ENCODE measurements at places on chromosomes 1 and 21.

DNA sequence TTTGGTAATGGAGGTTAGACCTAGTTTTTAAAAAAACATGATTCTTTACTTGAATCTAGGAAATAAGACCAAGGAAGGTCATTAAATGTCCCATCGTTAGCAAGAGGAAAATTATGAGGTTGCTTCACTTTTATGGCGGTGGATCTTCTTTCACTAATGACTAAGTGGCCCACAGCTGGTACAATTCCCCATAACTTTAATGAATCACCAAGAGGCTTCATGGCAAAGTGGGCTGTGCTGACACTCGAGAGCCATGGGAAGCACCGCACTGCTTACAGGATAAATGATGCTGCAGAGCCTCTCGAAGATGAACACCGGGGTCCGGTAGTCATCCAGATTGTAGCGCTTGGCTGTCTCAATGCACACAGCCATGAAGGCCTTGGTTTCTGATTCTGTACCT lies 108.8 kb downstream of the UBR4 start:
- no peak for DNase-seq

DNA sequence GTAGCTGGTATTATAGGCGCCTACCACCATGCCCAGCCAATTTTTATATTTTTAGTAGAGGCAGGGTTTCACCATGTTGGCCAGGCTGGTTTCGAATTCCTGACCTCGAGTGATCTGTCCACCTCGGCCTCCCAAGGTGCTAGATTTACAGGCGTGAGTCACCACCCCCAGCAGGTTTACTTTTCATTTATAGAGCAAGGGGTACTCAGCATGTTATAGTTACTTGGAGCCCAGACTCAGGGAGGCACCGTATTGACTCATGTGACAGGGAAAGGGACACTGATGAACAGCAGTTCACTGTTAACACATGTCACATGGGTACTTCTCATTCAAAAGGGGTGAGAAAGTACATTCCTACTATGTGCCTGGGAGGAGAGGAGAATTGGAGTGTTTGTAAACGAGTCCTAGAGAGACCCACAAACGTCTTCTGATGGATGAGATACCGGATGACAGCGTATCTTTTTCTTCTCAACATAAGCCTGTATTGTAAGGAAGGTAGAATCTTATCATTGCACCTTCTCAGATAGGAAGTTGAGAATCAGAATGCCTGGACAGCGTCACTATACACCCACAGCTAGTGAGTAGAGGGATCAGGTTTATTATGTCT lies 510.0 kb downstream of the USP25 start:
- DNase-seq, result no peak

DNA sequence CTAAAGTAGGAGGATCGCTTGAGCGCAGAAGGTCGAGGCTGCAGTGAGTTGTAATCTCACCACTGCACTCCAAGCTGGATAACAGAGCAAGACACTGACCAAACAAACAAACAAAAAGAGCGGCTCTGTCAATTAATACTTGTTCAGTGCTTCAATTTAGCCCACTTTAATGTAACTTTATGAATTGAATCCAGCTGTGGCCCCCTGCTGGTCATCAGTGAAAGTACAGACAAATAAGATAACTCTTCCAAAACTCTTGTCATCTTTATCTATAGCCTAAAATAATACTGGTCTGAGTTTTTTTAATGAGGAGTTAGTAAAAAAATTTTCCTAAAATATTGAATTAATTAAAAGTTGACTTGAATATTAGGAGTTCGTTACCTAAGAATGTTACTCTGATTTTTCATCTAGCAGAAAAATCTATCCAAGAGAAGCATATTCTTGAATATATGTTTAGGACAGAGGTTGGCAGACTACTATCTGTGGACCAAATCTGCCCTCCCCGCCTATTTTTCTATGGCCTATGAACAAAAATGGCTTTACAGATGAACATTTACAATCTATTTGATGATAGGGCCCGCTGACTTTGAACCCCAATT lies 26.1 kb downstream of the ATP5PF start:
- DNase-seq, result no peak

- no peak for DNase-seq
Observed at GRCh38 chr1:5901150-5901549, 91.1 kb downstream of the NPHP4 start.

DNA sequence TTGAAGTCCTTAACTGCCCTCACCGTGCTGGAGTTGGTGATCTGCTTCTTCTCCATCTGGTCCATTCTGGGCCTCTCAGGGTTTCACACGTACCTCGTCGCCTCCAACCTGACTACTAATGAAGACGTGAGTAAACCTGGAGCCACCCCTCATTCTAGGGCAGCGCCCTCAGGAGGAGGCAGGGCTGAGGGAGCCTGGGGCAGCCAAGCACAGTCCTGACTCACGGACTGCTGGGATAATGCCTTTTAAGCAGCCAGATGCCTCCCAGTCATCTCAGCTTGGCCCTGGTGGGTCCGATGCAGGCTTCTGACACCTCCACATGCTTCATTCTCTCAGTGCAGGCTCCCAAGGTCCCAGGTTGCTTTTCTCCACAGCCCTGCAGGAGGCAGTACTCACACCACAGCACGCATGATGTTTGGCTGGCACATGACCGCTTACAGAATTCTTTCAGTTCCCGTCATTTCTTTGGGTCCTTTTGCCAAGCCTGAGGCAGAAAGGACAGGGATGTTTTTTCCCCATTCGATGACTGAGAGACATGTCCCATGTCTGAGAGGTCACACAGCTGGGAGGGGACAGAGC lies 11.8 kb upstream of the SFN start:
- DNase-seq, result no peak

DNA sequence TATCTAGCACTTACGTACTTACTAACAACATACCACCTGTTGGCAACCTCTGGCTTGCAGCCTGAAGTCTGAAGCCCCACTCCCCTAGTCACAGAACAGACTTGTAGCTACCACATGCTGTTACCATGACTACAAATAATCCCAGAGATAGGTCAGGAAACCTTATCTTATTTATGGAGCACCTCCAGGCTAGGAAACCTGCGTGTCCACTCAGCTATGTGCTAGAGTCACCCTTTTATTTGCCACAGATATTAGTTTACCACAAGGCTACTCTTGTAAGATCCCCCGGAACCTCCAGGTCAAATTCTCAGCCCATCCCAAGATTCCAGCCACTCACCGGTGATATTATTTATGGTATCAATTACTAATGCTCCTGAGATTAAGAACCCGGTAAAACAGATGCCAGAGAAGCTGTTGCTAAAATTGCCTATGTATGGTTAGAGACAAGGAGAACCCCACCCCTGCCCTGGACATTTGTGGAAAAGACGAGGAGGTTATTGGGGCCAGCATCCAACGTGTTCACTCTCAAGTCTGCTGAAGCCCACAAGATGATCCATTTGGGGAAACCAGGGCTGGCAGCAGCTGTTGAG lies 116.5 kb downstream of the TBX15 start:
- DNase-seq, result no peak

GRCh38 chr1:199550199-199551065 lies 477.1 kb upstream of the NR5A2 start:
- no peak for DNase-seq

DNA sequence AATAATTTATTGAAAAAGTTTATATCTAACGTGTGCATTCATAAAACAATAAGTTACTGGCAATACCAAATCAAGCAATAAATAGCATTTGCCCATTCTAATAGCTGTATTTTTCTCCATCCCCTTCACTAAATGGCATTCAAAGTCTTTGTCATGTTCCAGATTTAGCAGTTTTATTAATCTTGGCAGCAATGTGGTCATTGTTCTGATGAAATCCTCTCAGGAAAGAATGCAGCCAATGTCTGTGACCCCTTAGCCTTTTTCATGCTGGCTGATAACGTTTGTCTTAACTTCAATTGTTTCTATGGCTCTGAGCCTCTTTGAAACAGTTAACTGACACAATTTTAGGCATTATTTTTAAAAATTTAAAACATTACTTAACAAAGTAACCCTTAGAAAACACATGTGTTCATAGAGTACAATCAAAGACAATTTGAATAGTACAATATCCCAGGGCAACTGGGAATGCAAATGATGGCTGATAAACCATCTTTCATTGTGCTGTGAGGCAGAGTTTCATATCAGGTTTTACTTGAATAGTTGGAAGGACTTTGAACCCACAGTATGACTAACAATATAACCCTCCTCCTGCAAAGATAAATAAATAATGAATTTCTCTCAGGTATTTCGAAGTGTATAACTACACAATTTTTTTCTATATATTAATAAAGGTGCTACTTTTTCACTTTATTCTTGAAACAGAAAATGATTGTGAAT lies 217.5 kb downstream of the LRRIQ3 start:
- no peak for DNase-seq

GRCh38 chr1:167157114-167157513 lies 63.2 kb downstream of the STYXL2 start:
- DNase-seq, result no peak

- DNase-seq, result no peak
Observed at GRCh38 chr1:27615346-27616192, 11.6 kb upstream of the AHDC1 start.

DNA sequence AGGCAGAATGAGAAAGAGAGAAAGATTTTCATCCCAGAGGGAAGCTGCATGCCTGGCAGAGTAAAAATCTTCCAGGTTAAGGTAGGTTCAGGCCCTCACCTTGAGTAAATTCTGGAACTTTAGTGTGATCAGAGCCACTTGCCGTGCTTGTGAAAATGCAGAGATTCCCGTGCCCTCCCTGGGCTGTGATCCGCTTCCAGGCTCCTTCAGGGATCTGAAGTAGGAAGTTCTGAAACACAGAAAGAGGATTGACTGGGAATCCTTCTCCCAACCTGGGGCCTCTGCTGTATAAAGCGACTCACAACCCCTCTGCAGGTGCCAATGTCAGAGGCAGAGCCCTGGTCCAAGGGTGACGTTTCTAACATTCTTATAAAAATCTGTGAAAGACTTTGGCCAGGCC lies 26.6 kb downstream of the NUAK2 start:
- DNase-seq, result no peak

DNA sequence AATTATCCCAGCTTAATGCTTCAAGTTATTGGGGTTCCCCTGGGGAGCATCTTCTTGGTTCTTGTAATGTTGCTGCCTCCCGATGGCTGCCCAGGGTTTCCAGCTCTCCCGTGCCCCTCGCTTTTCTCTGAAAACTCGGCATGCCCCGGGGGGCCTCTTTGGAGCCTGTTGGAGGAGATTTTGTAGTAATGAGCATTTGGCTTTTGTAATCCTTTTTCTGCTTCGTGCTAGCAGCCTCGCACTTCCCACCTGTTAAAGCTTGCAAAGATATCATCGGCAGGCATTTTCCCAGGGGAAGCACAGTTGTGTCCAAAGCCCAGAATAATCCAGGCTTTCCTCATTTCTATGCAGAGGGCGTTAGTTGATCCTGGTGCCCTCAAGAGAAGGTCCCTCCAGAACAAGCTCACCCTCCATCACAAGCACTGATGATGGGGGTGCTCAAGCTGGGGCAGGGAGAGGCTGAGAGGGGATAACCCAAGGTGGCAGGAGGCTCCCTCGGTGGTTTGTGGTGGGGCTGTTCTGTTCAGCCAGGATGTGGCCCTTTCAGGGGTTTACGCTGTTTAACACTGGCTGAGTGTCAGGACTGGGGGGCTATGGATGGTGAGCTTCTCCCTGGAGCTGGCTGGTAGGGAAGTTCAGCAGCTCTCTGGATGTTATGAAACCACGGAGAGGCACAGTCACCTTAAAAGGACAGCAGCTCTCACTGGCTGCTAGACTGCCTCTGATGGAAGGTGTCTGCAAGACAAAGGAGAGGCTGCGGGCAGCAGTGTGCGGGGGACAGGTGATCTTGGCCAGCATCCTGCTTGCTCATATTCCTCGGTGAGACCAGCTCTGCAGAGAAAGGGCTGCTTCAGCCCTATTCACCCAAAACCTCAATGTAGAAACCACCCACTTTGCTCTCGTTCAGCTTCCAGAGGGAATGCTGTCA lies 477.1 kb upstream of the VAMP3 start:
- DNase-seq, result no peak

GRCh38 chr1:13824626-13825025 lies 124.6 kb downstream of the PRDM2 start:
- no peak for DNase-seq

- no peak for DNase-seq
Observed at GRCh38 chr1:16292739-16293138, 55.8 kb upstream of the CPLANE2 start.

DNA sequence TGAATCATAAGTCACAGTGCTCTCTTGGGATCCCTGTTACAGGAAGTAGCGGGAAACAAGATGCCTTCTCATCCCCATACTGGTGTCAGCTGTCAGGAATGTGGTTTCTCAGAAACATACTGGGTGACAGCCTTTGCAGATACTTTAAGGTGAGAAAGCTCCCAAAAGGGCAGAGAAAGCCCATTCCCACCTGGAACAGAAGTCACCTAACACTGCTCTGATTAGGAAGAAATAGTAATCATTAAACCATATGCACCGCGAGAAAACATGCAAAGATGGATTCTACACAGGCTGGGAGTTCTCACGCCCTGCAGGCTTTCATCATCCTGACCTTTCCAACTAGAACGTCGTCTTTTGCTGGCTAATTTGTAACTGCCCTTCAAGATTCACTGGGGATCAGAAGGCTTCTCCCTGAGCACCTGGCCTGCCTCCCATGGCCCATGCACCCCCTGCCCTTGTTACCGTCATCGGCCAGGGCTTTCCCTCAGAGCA lies 46.2 kb upstream of the SLC44A3 start:
- no peak for DNase-seq

DNA sequence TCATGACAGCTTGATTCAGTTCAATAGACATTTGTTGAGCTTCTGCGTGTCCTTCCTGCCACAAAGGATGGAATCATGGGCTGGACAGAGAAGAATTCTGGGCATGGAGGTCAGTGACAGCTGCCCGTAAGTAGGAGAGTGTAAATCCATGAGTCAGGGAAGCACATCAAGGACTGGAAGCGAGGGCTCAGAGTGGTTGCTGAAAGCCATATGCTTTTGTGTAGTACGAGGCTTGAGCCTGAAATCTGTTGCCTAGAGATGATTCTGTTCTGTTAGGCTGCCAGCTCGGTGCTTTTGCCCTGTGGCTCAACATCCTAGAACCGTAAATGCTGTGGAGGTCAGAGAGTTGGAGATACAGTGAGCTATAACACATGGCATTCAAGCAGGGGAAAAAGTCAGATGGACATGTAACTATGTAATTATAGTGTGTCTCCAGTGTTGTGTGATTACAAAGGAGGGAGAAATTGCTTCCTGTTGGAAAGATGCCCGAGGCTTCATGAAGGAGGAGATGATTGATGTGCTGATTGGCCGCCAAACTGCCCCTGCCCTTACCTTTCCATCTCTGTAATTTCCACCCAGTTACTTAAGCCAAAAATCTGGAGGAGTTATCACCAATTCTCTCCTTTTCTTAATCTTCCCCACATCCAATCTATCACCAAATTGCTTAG lies 92.8 kb upstream of the CACNA1E start:
- no peak for DNase-seq

- no peak for DNase-seq
Observed at GRCh38 chr1:162319493-162320175, 57.0 kb downstream of the SPATA46 start.

DNA sequence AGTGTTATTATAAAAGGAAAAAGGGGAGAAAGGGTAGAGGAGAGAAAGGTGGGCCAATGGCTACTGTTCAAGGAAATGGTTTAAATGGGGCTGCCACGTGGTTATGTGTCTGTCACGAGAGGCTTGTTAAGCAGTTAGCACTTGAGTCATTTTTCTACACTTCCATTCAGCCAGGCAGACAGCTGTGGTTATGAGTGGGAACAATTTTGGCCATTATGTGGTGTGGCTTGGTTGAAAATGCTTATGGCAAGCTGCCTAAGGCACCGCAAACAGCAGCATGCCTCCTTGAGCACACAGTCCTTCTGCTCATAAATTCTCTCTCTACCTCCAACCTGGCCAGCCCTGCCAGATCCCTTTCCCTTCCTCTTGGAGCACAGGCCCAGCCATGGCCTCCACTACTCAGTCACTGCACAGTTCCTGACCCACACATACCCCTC lies 3.2 kb upstream of the SRM start:
- DNase-seq, result no peak
